ENCODE measurements at places on chromosomes 3 and 15.
A peak's percentile ranks its signal among the peaks of the same experiment; 100 is the strongest.

DNA sequence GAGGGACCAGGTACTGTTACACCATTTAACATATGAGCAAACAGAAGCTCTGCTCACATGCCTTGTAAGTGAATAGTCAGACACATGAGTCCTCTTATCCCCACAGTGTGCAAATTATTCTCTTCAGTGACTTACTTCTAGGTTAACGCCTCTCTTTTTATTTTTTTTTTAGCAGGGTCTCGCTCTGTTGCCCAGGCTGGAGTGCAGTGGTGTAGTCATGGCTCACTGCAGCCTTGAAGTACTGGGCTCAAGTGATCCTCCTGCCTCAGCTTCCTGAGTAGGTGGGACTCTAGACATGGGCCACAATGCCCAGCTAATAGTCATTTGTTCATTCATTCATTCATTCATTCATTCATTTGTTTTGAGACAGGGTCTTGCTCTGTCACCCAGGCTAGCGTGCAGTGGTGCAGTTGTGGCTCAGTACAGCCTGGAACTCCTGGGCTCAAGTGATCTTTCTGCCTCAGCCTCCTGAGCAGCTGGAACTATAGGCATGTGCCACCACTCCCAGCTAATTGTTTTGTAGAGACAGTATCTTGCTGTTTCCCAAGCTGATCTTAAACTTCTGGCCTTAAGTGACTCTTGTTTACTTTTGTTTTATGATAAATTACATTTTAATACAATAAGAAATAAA is 94.7 kb downstream of the LRRC28 start:
- no peak for DNase-seq

- no peak for DNase-seq
Measured at GRCh38 chr3:76735152-76735551, 304.7 kb upstream of the ROBO2 start.

DNA sequence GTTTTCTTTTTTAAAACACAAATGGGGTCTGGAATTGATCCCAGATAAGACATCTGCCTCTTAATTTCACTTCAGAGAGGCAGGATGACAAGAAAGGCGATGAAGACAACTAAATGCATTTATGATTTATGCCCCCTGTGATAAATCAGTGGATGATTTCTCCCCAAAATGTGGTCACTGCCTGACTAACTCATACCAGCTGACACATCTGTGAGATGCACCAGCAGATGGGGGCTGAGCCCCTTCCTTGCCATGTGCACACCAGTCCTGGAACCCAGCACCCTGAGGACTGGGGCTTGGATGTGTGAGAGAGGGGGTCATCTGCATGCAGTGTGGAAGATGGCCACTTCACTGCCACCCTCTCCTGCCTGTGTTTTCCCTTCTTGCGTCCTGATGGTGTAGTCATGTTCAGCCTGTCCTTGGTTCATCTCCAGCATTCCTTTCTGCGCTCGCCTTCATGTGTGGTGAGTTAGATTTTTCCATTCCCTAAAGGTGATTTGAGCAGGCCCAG is 264.3 kb downstream of the LRTM1 start:
- no peak for DNase-seq

DNA sequence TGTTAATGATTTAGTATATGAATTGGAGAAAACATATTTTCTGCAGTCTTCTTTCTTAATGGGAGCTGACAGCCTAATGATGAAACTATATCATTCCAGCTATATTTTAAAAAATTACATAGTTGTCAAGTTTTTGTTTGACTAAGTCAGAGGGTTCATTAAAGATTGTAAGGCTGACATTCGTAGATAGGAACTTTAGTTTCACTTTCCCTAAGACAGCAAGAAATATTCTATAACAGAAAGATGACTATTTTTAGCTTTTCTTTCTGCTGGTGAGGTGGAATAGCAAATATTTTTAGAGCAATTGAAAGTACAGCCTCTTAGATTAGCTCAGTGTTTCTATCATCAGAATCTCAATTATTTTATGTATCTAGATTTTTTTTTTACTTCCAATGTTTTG is 60.2 kb downstream of the PIAS1 start:
- DNase-seq: no peak

- DNase-seq: no peak
Measured at GRCh38 chr15:39623529-39623931, 42.7 kb downstream of the THBS1 start.

DNA sequence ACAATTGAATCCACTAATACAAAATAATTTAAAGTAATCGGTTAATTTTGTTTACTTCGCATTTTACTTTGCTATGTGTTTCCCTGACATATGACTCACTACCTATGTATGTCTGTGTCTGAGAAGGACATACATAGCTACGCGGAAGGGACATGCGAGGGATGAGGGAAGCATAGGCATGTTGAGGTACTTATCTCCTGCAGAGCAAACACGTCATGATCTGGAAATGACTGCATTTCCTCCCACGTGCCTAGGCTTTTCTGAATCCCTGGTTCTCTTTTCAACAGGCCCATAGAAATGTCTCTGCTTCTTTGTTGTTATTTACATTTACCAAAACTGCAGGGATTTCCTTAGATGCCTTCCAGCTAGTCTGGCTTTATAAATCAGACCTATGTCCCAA is 27.5 kb downstream of the ALCAM start:
- no peak for DNase-seq

- no peak for DNase-seq
Measured at GRCh38 chr3:21020681-21021080, 730.3 kb downstream of the ZNF385D start.

- DNase-seq: no peak
Measured at GRCh38 chr3:146172586-146172985, 11.6 kb upstream of the PLOD2 start.

DNA sequence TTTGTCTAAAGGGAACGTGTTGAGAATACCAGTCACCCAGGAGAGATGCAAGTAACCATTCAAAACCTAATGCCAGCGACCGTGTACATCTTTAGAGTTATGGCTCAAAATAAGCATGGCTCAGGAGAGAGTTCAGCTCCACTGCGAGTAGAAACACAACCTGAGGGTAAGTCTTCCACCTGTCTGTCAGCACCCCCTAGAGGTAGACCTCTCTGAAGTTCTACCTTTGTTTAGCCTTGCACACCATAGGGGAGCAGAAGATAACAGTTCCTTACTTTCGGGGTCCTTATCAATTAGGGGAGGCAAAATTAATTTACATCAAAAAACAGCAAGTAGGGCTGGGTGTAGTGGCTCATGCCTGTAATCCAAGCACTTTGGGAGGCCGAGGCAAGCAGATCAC is 124.4 kb downstream of the HCN4 start:
- DNase-seq: peak; percentile 53

- DNase-seq: no peak
Measured at GRCh38 chr3:4021162-4021561, 221.9 kb downstream of the LRRN1 start.

- no peak for DNase-seq
Measured at GRCh38 chr3:98172621-98173020, 6.1 kb downstream of the OR5H15 start.

- peak; percentile 33 for DNase-seq
Measured at GRCh38 chr3:32310918-32311839, 72.7 kb downstream of the CMTM8 start.

DNA sequence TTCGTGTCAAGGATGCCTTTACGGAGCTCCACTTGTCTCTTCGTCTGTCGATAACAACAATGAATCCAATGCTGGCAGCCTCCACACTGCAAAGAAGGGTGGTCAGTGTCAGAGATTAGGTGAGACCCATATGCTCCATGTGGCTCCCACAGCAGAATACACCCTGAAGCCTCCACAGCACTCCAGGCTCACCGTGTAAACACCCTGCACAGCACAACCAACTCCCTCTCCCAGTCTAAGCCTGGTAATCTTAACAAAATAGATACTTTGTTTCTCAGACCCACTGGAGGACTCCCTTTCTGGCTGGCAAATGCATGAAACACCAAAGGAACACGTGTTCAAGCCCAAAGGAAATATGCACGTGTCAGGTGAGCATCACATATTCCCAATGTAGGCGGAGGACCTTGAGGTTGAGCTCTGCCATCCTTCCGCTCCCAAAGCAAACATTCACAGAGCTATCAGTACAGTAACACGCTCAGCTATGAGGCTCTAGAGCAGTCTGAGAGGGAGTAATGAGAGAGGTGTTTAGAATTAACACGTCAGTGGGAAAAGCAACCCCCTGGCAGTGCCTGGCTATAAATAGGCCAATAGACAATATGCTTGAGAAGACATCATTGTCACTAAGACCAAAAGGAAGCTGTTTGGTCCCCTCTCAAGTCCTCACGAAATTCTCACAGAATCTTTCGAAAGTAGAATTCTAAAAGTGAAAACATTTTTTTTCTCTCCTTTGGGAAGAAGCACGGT is 86.7 kb downstream of the MCF2L2 start:
- no peak for DNase-seq

All from HAP-1 (cell line).